ENCODE measurements at places on chromosomes 11 and 22. TPM values are rescaled to one million over a fixed set of nuclear protein-coding genes. Genes with fewer than 3 reads are reported as not detected.

OR52A1 gene
- total RNA-seq, result not detected

MOGAT2 gene
- not detected for total RNA-seq

P2RY2 gene
- total RNA-seq, result not detected

SPTBN2 gene
- 17.0 TPM for total RNA-seq

OR8G5 gene
- not detected for total RNA-seq

TTC36 gene
- total RNA-seq, result not detected

PRR33 gene
- total RNA-seq, result not detected

SYT13 gene
- total RNA-seq, result not detected

NCAM1 gene
- total RNA-seq, result 19.8 TPM

CRYBB3 gene
- not detected for total RNA-seq

SSTR3 gene
- not detected for total RNA-seq

WNT7B gene
- total RNA-seq, result not detected

OTOG gene
- total RNA-seq, result 0.06 TPM

UPK3A gene
- total RNA-seq, result not detected

CPT1B gene
- 9.6 TPM for total RNA-seq

MS4A7 gene
- total RNA-seq, result not detected

TEAD1 gene
- 136 TPM for total RNA-seq

TRIM5 gene
- total RNA-seq, result 25.1 TPM

MAJIN gene
- total RNA-seq, result 0.63 TPM

MS4A4A gene
- total RNA-seq, result not detected

LRRC75B gene
- total RNA-seq, result 4.3 TPM

GRAP2 gene
- total RNA-seq, result 0.02 TPM

CSRP3 gene
- not detected for total RNA-seq

MEI1 gene
- 0.50 TPM for total RNA-seq

TP53I11 gene
- 0.20 TPM for total RNA-seq

FAT3 gene
- not detected for total RNA-seq

ROM1 gene
- total RNA-seq, result 3.0 TPM

SUSD2 gene
- total RNA-seq, result 0.02 TPM

PRPF19 gene
- 49.5 TPM for total RNA-seq

FAM83F gene
- total RNA-seq, result 0.07 TPM

RRP7A gene
- total RNA-seq, result 16.8 TPM

OR5AK2 gene
- total RNA-seq, result not detected

PGA5 gene
- total RNA-seq, result not detected

OR52H1 gene
- not detected for total RNA-seq

CBX6 gene
- total RNA-seq, result 29.3 TPM

ENTHD1 gene
- not detected for total RNA-seq

OR6M1 gene
- not detected for total RNA-seq

KRTAP5-11 gene
- total RNA-seq, result not detected

RASD2 gene
- not detected for total RNA-seq

ISX gene
- total RNA-seq, result not detected

TRIM34 gene
- 4.9 TPM for total RNA-seq

POU2AF2 gene
- not detected for total RNA-seq

OR8D1 gene
- not detected for total RNA-seq

BIK gene
- total RNA-seq, result 0.46 TPM

CARNS1 gene
- 0.12 TPM for total RNA-seq

OR4A16 gene
- total RNA-seq, result not detected

TMEM121B gene
- total RNA-seq, result not detected
